ENCODE measurements at places on chromosomes 3 and 15.

DNA sequence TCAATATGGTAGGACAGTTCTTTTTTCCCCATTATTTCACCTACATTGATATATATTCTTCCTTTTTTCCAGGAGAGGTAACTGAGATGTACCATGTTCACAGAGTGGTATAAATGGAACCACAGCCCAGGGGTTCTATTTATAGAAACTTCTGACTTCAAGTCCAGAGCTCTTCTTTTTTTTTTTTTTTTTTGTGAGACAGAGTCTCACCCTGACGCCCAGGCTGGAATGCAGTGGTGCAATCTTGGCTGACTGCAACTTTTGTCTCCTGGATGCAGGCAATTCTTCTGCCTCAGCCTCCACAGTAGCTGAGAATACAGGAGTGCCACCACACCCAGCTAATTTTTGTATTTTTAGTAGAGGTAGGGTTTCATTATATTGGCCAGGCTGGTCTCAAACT, 267.1 kb upstream of the TPRG1 start:
- DNase-seq: no peak

DNA sequence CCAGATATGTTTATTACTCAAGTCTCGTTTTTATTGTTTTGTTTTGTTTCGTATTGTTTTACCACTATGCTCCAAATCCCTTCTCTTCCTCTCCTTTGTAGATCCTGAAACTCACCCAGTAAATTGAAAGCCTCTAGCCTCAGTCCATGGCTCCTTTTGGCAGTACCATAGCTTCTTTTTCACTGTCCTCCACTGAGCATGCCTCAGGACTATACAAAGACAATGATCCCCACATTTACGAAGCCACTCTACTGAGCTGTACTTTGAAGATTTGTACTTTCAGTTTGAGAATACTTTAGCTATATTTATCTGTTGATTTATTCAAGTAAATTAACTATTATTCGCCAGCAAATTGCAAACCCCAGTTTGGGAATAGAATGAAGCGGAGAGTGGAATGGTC, 159.1 kb upstream of the SLITRK3 start:
- no peak for DNase-seq

GRCh38 chr15:95327661-95328060, 1002.8 kb upstream of the NR2F2 start:
- DNase-seq: no peak

DNA sequence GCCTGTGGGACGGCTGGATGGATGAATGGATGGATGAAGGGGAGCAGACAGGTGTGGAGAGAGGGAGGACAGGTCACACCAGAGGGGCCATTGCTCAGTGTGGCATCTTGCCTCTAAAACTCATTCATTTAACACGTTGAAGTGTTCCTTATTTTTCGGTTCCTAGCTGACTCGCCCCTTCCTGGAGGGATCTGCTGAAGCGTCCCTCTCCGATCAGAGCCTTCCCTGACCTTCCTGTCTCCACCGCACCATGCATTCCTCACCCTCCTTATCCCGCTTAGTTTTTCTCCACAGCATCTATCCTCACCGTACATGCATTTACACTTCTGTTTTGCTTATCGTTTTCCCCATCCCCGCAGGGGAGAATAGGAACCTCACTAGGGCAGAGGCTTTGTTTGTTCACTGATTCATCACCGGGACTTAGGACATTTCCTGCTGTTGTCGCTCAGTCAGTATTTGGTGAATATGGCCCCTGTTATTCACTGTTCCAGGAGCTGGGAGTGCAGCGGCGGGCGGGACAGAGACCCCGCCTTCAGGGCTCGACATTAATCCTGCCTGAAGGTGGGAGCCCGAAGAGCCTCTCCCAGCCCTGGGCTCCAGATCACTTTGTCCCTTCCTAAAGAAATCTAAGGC, 32.0 kb downstream of the FOXL2 start:
- DNase-seq: no peak

- peak; percentile 28 for DNase-seq
Measured at GRCh38 chr3:105823149-105823867, 45.5 kb downstream of the CBLB start.
